ENCODE measurements at places on chromosomes 3 and 15.

DNA sequence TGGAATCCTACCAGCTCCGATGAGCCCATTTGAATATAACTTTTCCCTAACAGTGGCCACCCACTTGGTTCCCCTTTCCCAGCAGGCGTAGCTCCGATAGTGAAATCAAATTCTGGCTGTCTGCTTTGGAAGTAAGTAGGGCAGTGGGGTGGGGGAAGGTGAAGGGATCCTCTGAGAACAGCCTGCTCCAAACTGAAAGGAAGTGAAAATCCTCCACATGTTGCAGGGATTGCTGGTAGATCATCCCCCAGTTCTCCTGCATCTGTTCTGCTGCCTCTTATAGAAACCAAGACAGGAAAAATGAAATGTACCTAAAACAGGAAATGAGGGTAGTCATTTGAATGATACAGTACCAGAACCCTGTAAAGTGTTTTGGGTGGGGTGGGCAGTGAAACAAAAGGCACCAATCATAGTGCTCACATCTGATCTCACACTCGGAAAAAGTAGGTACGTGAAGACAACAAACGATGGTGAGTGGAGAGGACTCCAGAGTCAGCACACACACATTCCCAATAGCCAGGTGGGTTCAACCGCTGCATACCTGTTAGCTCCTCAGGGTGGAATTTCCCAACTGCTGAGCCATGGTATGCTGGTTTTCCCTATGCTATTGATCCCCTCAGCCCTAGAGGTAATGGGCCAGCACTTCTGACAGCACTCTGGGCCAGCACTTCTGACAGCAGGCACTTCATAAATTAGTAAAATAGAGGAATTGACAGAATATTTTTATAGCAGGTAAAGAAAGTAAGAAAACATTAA, 304.9 kb upstream of the ADAMTS9 start:
- no peak for DNase-seq

DNA sequence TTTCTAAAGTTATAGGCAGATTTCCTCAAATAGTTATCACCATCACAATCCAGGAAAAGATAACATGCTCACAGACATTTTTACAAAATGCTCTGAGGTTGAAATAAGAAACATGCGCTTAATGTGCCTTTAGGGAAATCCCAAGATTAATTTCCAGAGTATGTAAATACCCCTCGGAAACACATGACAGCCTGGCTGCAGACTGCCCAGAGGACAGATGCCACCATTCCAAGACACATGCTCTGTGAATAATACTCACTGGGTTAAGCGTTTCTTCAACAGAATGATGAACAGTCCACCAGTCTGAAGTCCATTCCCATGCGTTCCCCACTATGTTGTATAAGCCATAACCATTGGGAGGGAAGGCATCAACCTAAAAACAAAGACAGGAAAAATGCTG, 56.5 kb downstream of the SUMF1 start:
- no peak for DNase-seq

GRCh38 chr15:37885651-37886050, 48.8 kb upstream of the TMCO5A start:
- no peak for DNase-seq

DNA sequence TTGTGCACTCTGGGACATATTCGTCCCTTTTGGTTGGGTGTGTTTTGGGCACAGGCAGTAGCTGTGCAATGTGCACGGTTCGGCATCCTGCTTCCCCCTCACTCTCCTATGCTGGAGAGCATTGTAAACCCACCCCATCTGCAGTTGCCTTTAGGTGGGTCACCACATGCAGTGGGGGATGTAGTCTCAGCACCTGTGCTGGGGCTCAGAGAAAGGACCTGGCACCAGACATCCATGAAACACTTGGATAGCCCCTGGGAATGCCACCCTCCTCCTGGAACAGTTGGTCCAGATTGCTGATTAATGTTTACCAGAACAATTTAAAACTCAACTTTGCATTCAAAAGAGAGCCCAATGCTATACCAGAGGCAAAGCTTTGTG, 123.9 kb upstream of the MEF2A start:
- DNase-seq: no peak

- no peak for DNase-seq
Measured at GRCh38 chr3:76582632-76583378, 457.1 kb upstream of the ROBO2 start.

GRCh38 chr15:85045615-85046014, 64.0 kb downstream of the PDE8A start:
- no peak for DNase-seq

DNA sequence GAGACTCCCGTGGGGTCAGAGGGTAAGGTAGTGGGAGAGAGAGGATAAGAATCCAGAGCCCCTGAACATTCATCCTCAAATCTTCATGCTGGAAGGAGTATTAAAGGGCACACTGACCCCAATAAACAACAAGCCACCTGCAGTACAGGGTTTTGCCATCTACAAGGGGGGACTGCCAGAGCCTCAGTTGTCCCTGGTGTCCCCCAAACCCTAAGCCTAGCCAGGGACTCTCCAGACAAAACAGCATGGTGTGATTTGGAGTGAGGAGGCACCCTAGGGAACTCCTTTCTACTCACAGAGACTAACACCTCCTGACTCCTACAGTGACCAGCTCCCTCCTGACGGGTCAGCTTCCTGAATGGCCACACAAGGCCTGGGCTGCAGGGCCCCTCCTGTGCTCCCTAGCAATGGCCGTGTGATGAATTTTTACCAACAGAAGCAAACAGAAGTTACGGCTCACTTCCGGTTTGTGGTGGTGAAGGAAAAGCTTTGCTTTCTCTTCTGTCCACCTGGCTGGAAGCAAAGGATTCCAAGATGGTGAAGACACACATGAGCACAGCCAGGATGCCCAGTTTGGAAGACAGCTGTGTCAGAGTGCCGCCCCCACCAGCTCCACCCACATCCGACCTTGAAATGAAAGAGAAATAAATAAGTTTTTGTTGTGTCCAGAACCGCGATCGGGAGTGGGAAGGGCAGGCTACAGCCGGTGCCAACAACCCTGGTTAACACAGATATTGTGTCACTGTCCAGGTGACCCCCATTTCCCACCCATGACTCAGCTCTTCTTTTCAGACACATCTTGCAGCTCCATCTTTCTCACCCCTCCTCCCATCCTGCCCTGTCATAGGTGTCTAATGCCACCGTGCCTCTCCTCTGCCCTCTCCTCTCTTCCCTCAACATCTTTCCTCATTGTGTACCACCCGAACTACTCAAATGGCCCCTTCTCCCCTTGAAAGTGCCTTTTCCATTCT, 69.6 kb upstream of the ATP13A3 start:
- DNase-seq: no peak

- no peak for DNase-seq
Measured at GRCh38 chr15:35327789-35328188, 218.2 kb downstream of the DPH6 start.

DNA sequence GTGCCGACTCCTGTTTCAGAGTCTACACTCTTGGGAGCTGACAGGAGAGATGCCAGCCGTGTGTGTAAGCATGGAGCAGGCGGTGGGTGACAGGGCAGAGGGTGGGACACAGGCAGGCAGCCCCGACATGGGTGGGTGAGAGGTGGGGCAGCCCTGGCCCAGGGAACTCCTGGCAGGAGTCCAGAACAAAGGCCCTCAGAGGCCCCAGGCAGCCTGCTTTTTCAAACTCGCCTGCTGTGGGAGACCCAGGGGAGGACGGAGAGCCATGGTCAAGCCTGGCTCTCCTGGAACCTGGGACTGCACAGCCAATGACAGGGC, 29.3 kb upstream of the SLC41A3 start:
- DNase-seq: no peak

GRCh38 chr3:147977001-147977400, 567.8 kb downstream of the ZIC1 start:
- DNase-seq: no peak

- DNase-seq: no peak
Measured at GRCh38 chr15:52232327-52232726, 41.1 kb upstream of the GNB5 start.

DNA sequence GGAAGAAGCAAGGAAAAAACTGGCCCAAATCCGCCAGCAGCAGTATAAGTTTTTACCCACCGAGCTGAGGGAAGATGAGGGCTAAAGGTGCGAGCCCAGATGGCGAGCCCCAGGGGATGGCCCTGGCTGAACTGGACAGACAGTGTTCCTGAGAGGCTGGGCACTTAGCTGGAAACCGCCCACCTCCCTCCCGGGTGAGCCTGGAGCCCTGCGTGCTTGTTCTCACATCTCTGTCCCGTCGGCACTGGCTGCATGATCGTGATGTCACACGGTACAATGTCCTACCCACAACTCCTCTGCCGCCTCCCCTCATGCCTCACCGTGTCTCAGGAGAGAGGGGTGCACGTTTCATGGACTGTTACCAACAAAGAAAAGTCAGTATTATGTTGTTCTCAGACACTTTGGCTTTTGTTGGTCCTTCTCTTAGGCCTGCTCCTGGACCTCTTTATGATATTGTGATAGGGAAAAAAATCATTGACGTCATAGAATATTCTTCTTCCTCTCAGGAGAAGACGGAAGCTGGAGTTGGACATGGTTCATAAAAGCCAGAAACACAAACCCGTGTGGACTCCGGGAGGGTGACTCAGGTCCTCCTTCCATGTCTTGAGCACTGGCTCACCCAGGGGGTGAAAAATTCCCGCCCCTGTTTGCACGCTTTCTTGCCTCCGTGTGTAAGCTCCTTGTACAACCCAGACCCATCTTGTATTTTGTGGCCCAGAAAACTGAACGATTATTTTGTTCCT, 201.8 kb upstream of the TPM1 start:
- DNase-seq: no peak

GRCh38 chr15:96122077-96123027, 208.1 kb upstream of the NR2F2 start:
- no peak for DNase-seq

DNA sequence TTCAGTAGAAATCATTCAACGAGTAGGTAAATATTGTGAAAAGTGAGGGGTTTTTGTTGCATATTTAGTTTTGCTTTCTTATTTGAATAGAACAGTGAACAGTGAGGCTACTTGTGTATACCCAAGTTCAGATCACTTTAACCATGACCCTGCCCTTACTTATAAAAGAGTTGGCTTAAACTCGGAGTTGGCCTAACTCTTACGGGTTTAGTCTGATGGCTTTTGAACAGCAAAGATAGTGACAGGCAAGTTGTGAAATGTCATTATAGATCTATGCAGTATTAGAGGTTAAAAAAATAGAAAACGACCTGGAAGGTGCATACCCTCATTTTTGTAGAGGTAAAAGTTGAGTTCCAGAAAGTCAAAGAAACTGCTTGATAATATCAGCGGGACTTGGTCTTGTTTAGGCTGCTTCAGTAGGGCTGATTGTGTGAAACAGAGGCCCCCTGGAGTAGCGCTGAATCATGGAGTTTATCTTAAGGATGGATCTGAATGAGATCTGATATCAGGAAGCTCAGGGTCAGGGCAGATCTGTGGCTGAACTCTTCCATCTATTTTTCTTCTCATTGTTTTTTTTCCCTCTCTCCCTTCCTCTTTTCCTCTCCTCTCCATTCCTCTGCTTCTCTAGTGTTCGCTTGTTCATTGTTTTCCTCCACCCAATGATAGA, 359.8 kb downstream of the LPP start:
- DNase-seq: no peak

Measured in ureter (tissue), 1 donor.